ENCODE measurements at places on chromosomes 7 and 10. TPM values are rescaled to one million over a fixed set of nuclear protein-coding genes. Genes with fewer than 3 reads are reported as not detected.

LDB3 gene
- not detected for total RNA-seq

FAM204A gene
- total RNA-seq: 34.5 TPM

PLCE1 gene
- 0.19 TPM for total RNA-seq

LRRN3 gene
- total RNA-seq: 0.76 TPM

GOLGA7B gene
- total RNA-seq: not detected

SPDYE9 gene
- not detected for total RNA-seq

SEPTIN14 gene
- not detected for total RNA-seq

FGFBP3 gene
- 0.93 TPM for total RNA-seq

PDE6C gene
- total RNA-seq: not detected

JAZF1 gene
- total RNA-seq: 8.9 TPM

MRLN gene
- not detected for total RNA-seq

RP9 gene
- total RNA-seq: 10.2 TPM

MMD2 gene
- total RNA-seq: not detected

LIPK gene
- not detected for total RNA-seq

LRRC4 gene
- total RNA-seq: 1.3 TPM

PRRT4 gene
- total RNA-seq: not detected

CYP2W1 gene
- not detected for total RNA-seq

CALHM3 gene
- not detected for total RNA-seq

SLC26A3 gene
- total RNA-seq: not detected

GIMAP7 gene
- 34.5 TPM for total RNA-seq

SPDYE2 gene
- total RNA-seq: not detected

SHH gene
- 0.06 TPM for total RNA-seq

GPR85 gene
- 0.24 TPM for total RNA-seq

RTKN2 gene
- 0.29 TPM for total RNA-seq
